ENCODE measurements at places on chromosomes 7 and 10.
A peak's percentile ranks its signal among the peaks of the same experiment; 100 is the strongest.

DNA sequence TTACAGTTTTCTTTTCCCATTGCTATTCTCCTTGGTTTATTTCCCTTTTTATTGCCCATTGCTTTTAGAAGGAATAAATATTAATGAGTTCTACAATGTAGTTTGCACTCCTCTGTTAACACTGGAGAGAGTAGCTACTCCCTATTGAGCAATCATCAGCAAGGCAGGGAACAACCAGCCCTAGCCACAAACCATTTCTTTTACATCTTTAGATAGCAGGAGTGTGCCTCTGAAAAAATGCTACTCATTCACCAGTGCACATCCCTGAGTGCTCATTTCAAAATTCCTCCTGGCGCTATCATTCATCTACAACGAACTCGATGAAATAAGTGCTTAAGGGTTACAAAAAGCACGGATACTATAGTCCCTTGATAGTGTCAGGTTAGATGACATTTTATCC, 252.9 kb downstream of the THSD7A start:
- no peak for DNase-seq

DNA sequence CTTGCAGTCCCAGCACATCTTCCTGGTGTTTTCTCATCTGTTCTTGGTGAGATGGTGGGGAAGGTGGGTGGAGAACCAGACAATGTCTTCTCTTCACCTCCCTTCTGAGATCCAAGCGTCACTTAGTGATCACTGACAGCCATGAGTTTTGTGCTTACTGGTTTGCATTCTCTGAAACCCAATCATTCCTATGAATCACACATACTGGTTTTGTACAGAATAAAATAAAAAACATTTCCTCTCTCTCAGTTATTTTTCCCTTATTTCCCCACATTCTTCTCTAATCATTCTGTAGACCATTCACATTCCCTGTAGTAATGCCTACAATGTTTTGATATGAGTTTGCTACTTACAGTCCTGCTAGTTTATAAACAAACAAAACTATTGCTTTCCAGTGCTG, 143.8 kb upstream of the SLC13A1 start:
- DNase-seq, result no peak

GRCh38 chr7:131170440-131171271, 157.0 kb upstream of the MKLN1 start:
- no peak for DNase-seq

DNA sequence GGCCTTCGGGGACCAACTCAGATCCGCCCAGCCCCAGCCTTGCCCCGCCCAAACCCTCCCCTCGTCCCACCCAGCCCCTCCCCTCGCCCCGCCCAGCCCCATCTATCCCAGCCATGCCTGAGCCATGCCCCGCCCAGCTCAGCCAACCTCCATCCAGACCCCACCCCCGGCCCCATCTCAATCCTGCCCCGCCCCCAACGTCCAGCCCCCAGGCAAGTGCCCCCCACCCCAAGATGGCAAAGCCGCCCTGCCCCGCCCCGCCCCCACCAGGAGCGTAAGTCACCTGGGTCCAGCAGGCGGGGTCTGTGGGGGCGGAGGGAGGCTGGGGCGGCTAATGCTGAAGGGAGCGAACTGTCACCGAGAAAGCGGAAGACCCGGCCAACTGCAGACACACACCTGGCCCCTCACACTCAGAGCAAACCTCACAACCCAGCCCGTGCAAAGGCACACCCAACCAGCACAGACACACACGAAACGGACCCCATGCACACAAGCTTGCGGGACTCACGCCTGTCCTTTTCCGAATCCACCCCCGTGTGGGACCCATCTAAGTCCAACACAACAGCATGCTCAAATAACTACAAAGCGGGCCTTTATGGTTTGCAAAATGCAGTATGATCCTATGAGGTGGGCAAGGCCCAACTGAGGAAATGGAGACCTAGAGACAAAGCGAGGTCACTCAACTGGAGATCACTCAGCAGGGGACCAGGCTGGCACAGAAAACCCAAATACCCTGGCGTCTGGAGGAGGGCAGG, 11.5 kb upstream of the OGA start:
- no peak for DNase-seq

- DNase-seq, result no peak
Measured at GRCh38 chr7:55171157-55171556, 152.3 kb downstream of the EGFR start.

DNA sequence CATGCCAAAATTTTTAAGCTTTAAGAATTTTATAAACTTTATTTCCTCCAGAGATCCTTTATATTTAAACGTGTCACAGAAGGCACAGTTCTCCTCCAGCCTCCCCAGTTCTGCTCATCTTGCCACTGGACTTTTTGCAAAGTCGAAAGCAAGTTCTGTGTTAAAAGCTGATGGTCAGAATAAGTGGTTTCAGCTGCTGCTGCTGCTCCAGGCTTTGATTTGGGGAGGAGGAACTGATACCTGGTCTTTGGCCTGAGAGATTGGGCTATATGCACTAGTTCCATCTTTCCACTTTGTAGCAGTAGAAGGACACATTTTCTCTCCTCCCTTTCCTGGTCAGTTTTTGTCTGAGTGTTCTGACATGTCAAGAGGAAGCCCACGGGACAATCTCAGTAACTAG, 435.9 kb upstream of the PHF14 start:
- no peak for DNase-seq

DNA sequence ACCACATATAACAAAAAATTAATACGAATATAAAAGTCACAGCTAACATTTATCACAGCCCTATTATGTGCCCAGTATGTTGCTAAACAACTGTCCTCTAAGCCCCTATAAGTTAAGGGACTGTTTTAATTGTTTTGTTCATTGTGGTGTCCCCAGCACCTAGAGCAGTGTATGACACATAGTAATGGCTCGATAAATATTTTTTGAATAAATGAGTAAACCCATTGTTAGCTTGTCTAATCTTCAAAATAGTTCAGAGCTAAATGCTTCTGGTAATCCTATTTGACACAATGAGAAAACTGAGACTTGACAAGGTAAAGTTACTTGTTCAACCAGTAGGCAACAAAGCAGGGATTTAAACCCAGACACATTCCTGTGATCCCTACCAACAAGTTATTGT, 78.4 kb upstream of the NEUROD6 start:
- no peak for DNase-seq

GRCh38 chr10:43160921-43161255, 22.6 kb downstream of the CSGALNACT2 start:
- no peak for DNase-seq

- DNase-seq, result no peak
Measured at GRCh38 chr7:4015371-4015770, 666.7 kb upstream of the FOXK1 start.

- DNase-seq, result peak; percentile 79
Measured at GRCh38 chr7:151847681-151848081, 29.2 kb downstream of the PRKAG2 start.

- DNase-seq, result peak; percentile 98
Measured at GRCh38 chr10:102583435-102584417, 60.6 kb upstream of the TRIM8 start.

DNA sequence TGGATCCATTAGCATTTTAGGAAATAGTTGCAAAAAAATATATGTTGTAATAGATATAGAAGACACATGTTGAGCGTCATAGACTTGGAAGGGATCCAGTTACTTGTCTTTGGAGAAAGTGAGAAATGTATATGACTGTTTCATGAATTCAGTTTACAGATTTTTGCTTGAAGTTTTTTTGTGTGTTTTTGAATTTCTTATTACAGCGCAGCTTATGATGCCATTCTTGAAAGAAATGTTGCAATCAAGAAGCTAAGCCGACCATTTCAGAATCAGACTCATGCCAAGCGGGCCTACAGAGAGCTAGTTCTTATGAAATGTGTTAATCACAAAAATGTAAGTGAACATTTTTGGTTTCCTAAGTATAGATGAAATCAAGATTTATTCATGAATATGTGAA, 98.2 kb downstream of the MAPK8 start:
- DNase-seq, result no peak

GRCh38 chr7:65832281-65832680, 40.6 kb upstream of the VKORC1L1 start:
- DNase-seq, result no peak

GRCh38 chr10:4051011-4051640, 266.1 kb upstream of the KLF6 start:
- DNase-seq, result no peak

DNA sequence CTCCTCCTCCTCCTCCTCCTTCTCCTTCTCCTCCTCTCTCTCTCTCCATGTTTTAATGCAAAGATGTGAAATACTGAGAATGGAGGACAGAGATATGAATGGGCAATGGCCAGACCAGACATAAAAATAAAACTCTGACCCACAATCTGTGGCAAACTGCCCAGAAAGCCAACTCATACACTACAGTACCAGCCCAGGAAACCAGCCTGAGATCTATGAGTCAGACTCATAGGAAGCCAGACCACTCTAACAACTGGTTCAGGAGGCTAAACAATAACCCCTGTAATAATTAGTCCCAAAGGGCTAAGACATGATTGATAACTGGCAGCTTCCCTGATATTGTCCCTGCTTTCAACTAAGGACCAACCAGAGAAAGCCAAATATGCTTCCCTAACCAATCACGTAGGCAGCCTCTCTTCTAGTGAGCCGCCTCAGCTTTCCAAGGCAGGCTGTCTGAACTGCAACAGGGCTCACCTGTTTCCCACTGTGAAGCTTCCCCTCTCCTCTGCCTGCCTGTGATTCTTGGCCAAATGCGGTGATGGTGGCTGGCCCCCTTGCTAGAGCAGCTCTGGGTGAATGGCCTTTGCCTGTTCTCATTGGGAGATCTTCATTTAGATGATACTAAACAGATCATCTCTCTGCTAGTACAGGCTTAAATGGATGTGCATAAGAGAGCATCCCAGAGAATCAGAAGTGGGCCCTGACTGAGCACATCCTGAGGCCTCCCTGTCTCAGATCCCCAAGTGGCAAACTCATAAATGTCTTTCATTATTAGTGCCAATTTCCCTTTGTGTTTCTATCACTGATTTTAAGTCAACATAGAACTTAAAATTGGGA, 817.6 kb downstream of the TNS3 start:
- DNase-seq, result no peak

- no peak for DNase-seq
Measured at GRCh38 chr10:70840836-70841235, 25.1 kb downstream of the SGPL1 start.

GRCh38 chr7:55132550-55132889, 113.7 kb downstream of the EGFR start:
- no peak for DNase-seq

DNA sequence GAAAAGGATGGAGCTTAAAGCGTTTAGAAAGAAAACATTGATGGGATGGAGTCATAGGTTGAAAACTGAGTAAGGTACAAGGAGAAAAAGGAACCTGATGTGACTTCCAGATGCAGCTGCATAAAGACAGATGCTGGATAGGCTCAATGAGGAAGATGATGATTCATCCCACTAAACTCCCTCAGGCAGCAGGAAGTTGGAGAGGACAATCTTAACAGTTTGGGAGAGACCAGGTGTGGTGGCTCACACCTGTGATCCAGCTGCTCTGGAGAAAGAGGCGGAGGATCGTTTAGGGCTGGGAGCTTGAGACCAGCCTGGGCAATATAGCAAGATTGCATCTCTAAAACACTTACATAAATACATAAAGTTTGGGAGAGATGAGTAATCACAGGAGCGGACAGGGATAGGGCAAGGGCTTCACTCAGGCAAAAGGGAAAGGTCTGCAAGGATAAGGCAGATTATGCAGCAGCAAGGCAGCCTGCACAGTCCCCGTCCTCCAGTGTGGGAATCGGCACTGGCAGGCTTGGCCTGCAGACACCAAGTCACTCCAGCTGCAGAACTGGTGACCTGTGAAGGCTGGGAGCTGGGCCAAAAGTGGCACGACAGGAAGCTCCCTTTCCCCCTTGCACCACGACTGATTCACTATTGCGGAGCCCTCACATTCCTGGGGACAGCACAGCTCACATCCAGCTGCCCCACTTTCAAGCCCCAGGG, 438.5 kb downstream of the GRID1 start:
- DNase-seq, result peak; percentile 78

- DNase-seq, result no peak
Measured at GRCh38 chr7:94507962-94508361, 1.6 kb upstream of the CASD1 start.

All from posterior cingulate gyrus (tissue), 11 donors.